IPS-NIHi11 (cell line): ENCODE measurements at places on chromosomes 6 and 20.

DNA sequence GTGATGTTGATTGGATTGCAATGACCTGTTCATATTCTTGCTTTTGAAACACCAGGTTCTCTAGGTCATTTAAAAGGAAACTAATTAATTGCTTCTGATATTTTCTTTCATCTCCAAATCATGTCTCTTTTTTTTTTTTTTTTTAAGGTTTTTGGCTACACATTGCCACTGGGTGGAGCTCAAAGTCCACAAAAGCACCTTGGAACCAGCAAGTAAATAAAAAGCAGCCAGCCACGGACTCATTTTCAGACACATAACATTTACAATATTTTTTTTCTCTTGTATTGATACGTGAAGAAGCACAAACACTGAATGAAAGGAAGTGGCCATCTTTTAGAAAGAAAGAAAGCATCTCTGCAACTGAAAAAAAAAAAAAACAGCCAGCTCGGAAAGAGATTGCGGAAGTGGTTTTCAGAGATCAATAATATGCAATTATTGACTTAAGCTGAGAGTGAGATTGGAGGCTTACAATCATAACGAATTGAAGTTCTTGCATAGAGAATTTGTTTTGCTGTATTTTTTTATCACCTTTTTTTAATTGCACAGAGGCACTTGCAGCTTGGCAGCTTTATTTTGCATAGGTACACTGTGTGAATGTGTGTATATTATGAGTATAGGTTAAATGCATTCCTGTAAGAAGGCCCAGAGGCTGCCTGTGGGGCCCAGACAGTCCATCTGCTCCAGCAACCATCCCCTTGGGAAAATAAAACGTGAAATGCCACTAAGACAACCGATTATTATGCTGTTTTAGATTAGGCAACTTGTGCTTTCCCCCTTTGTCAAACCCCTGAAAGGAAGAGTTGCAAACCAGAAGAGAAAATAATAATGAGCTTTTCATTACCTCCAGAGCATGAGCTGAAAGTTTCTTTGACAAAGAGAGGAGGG is 28.2 kb downstream of the CGA start:
- DNase-seq: peak; percentile 36

DNA sequence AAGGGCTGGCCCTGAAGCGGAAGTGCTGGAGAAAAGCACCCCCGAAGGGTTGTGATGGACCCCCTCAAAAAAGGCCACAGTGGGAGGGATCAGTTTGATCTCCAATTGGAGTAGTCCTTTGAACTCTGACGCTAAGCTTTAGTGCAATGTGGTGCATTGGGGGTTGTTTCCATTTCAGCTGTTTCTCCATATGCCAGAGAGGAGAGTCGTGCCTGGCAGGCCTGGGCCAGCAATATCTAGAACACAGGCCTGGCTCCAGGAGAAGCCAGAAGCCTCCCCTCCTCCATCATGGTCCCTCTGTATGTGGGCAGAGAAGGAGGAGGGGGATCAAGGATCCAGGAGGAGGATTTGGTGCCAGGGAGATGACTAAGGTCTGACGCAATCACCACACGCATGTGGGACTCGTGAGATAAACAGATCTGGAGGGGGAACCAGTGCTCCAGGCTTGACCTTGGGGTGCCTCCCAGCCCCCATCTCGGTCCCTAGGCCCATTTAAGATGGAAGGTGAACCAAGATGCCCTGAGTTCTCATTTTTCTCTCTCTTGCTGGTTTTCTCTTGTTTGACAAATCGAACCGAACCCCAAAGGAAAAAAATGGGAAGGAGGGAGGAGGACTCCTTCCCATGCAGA is 517.4 kb upstream of the JARID2 start:
- no peak for DNase-seq

- peak; percentile 41 for DNase-seq
These were observed 61.4 kb upstream of the CSE1L start for GRCh38 chr20:48984575-48985219.

GRCh38 chr6:5102267-5102970 is 17.3 kb downstream of the PPP1R3G start:
- no peak for DNase-seq

DNA sequence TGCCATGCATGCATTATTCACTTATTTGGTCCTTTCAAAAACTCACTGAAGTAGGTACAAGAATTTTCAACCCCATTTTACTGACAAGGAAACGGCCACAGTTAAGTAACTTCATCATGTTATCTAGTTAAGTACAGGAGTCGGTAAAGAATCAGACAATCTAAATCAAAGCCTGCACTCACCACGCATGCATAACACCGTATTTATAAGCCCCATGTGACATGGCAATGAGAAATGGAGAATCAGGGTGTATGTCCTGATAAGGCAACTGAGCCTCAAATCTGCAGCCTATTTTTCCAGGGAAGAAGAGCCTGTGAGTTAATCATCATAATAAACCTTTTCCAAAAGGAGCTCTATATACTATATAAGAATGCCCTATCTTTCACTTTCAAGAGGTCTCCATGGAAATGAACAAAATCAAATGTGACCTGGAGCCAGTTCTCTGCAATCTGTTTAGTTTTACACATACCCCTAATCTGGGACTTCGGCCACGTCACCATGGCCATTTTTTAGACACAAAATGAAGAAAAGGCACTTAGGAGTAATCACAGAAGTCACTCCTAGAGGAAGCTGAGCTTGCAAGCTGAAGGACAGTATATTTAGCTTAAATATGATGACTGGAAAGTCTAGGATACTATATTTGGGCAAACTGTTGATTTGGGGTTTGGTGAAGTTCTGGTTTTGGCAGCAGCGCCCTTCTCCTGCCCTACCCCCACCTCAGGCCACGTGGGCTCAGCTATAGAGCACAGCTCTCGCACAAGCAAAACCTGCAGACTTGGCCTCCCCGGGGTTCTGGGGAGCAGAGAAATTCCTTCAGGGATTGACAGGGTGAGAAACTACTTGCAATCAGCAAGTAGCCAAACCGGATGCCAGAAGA is 19.2 kb downstream of the TRAM2 start:
- peak; percentile 29 for DNase-seq

DNA sequence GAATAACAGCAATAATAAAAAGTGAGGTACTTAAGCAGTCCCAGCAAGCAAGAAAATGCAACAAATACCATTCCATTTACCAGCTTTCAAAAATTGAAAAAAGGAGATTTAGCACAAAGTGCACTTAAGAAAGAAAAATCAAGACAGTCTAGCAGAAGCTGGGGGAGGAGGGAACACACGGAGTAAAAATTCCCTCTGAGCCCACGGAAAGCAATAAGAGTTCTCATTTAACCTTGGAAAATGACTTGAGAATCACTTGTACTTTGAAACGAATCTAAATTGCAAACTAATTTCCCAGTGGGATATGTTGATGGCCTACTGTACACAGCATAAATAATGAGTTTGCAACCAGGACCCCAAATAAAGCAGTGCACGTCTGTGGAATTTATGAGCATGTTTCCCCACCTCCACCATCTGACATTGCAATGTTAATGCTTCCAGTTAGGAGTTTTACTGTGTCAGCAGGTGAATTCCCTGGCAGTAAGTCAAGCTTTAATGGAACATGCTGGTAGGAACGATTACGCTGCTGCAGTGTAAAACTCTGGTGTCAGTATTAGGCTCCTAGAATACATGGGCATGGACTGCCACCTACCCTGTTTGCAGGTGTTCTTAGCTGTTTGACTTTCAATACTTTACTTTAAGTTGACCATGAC is 386.8 kb downstream of the HDGFL1 start:
- no peak for DNase-seq

DNA sequence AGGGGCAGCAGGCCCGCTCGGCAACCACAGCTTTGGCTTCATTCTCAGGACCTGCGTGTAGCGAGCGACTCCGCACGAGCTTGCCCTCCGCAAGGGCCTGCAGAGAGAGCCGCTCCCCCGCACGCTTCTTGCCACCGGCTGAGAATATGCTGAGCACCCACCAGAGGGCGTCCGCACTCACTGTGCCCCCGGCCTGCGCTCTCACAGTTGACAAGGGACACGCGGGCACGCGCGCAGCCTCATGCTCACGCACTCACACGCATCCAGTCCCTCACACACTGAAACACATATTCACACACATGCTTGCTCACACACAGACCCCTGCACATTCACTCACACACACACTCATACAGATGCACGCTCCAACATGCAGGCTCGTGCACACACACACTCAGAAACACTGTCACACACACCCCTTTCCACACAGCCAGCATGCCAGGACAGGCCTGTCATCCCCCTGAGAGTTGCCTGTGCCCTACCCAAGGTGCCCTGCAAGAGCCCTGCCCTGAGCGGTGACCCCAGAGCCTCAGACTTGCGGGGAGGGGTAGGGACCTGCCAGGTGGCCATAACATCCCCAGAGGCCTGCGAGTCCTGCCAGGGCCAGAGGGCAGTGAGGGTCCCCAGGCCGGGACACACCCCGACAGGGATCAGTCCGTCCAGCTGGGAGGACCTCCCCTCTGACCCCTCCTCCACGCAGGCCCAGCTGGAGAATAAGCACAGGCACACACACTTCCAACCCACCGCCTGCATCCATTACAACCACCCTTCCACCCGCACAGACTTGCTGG is 174.1 kb downstream of the BMP7 start:
- DNase-seq: peak; percentile 93

GRCh38 chr20:19211661-19212468 is 577 bp upstream of the SLC24A3 start:
- peak; percentile 37 for DNase-seq

DNA sequence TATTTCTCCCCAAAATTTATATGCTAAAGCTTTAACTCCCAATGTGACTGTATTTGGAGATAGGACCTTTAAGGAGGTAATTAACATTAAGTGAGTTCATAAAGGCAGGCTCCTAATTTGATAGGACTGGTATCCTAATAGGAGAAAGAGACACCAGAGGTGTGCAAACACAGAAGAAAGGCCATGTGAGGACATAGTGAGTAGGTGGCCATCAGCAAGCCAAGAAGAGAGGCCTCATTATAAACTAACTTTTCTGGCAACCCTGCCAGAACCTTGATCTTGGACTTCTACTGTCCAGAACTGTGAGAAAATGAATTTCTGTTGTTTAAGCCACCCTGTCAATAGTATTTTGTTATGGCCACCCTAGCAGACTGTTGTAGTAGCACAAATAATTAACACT is 177.9 kb upstream of the FUT9 start:
- no peak for DNase-seq

GRCh38 chr6:157392927-157393668 is 12.1 kb downstream of the ZDHHC14 start:
- DNase-seq: no peak
